ENCODE measurements at places on chromosomes 5 and 9.

- no peak for DNase-seq
These were observed 408.1 kb upstream of the PIK3R1 start for GRCh38 chr5:67807439-67807888.

DNA sequence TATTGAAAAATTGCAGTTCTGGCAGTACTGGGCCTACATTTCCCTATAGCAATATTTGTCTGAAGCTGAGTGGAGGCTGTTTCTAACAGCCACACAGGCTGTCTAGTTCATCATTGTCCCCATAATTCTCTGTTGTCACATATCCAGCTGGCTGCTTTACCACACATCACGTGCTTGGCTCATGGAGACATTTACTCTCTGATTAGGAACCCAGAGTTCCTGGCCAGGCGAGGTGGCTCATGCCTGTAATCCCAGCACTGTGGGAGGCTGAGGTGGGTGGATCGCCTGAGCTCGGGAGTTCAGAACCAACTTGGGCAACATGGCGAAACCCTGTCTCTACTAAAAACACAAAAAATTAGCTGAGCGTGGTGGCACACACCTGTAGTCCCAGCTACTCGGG, 81.4 kb downstream of the PGM5 start:
- no peak for DNase-seq

- DNase-seq, result no peak
These were observed 211.0 kb downstream of the AGTPBP1 start for GRCh38 chr9:85530721-85531120.

- no peak for DNase-seq
These were observed 41.1 kb upstream of the ICE1 start for GRCh38 chr5:5381310-5381913.

DNA sequence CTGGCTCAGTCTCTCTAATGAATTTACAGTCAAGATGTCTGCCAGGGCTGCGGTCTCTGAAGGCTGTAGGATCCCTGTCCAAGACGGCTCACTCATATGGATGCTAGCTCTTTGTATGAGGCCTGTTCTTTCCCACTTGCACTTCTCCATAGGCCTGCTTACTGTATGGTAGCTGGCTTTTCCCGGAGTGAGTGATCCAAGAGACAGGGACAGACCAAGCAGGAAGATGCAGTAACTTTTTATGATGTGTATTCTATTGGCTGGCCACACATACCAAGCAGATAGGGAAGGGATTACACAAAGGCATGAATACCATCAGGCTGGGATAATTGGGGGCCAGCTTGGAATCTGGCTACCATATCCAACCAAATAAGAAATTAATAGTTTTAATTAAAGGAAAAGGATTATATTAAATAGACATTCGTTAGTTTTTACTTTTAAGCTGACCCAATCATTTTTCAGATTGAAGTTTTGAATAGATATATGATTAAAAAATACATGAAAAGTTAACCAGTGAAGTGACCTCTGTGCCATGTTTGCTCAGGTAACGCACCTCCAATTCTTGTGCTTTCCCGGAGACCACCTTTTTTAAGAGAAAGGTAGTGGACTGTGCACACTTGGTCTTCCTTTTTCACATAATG, 20.6 kb downstream of the NSD1 start:
- DNase-seq, result no peak

- no peak for DNase-seq
These were observed 1356.3 kb upstream of the ACO1 start for GRCh38 chr9:31028137-31028536.

- no peak for DNase-seq
These were observed 39.6 kb upstream of the IDNK start for GRCh38 chr9:83583151-83584014.

DNA sequence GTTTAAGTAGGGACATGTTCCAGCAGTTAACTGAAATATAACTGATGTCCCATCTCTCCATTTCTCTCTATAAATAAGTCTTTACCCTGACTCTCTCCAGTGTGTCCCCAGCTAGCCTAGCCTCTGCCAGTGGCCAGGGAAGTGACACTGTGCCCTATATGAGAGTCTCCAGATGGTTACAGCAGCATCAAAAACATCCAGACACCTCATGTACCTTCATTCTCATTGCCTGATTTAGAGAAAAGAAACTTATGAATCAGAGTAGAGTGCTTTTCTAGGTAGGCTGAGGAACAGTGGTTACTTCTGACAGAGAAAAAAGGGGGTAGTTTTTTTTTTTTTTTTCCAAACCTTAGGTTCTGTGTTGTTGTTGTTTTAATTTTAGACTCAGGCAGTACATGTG, 148.5 kb downstream of the GNAQ start:
- DNase-seq, result no peak
